ENCODE measurements at places on chromosomes 6 and 20.

DNA sequence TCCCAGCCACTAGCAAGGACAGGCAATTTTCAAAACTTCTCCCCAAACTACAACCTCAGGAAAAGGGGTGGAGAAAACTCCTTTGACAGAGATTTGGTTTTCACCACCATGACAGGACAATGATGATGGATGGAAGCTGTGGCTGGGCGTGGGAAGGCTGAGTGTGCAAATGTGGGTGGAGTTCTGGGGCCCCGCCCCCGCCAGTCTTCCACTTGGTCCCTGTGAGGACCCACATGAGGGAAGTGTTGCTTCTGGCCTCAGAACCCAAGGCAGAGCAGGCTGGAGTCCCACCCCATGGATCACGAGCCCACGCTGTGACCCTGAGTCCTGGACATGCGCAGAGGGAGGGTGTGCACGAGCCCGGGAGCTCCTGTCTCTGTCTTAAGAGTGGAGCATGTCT is 21.5 kb upstream of the MRGBP start:
- no peak for DNase-seq

DNA sequence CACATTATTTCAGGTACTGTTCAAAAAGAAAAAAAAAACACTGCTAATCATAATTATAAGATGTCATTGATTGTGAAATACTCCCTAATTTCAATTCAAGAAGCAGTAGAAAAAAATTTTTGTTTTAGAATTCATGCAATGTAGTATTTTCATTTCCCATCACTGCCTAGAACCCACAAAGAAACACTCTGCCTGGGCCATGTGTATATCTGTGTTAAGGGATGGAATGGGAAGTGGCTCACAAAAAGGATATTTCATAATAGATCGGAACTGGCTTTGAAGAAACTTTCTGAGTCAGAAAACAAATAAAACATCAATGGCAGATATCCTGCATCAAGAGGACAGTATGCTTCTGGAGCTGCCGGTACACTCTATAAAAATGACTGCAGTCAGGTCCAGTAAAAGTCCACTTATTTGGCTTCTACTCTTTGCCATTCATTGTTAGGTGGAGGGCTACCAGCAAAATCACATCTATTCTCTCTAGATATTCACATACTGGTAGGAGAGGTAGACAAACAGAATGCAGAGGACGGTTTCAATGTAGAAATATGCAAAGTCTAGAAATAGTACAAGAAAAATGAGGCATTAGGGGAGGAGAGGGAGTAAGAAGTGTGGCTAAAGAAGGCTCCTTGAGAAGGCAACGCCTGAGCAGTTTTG is 135.0 kb upstream of the TNFAIP3 start:
- no peak for DNase-seq

- no peak for DNase-seq
Measured at GRCh38 chr20:23079016-23079351, 7.1 kb downstream of the CD93 start.

GRCh38 chr6:37624606-37625574 is 72.8 kb downstream of the MDGA1 start:
- DNase-seq, result no peak

GRCh38 chr6:128029826-128030225 is 129.0 kb upstream of the THEMIS start:
- no peak for DNase-seq

- DNase-seq, result no peak
Measured at GRCh38 chr6:102197211-102197610, 803.7 kb downstream of the GRIK2 start.

GRCh38 chr6:81138236-81138635 is 614.2 kb downstream of the TENT5A start:
- DNase-seq, result no peak

GRCh38 chr6:130518588-130518987 is 152.8 kb downstream of the TMEM200A start:
- no peak for DNase-seq

DNA sequence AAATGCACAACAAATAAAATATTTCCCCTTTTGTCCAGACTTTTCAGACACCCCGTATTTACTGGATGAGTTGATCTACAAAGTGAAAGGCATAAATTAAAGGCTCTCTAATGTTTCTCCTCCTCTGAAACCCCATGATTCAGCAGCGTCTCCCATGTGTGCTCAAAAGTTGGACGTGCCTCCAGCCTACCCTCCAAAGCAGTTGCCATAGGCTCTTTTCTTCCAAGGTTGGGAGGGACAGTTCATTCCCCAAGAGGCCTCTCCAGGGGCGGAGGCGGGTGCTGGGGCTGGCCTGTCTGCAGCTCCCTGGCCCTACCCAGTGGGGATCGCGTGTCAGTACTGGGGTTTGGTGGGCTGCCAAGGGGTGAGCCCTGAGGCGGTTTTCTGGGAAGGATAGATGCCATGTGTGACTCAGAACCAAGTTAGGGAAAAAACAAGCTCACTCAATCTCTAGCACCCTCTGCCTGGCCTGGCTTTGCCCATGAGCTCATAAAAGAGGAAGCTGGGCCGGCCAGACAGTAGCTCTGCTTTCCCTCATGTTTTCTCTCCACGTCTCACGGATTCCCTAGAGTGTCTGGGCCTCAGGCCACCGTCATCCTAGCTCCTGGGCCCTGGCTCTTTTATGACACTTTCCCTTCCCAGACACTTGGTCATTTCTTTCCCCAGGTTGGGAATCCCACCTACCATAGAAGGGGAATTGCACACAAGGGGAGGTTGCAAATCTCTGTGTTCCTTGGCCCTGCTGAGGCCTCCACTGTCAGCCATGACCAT is 8.0 kb upstream of the IER3 start:
- no peak for DNase-seq

- no peak for DNase-seq
Measured at GRCh38 chr6:8578006-8578405, 142.7 kb upstream of the SLC35B3 start.

DNA sequence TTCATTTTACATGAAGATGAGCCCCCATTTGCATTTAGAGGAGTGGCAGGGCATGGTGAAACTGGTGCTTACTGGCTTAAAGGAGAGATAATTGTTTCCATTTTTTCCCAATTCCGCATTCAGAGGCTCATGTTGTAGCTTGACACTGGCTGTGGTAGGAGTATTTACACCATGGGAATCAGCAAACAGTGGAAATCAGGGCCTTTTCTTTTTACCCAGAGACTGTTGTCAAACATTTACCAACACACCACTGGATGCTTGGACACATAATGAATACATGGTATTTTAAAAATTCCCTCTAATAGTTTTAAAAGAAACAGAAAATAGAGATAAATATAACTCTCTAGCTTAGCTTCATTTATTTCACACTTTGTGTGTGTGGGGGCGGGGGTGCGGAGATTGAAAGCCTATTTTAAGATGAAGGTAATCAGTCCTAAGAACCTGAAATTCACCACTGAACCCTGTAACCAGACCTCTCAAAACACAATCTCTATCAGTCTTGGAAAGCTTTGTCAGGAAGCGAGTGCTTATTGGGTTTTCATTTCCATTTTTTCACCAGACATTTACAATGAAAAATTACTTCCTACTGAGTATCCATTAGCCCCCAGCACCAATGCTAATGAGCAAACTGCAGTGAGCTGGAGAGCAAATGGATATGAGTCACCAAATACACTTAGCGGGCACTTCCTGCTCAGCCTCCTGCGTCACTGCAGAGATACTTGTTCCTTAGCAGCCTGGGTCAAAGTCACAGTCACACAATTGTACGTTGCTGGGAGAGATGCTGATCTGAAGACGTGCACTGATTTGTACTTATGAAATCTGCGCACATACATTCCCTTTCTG is 532.0 kb downstream of the BCKDHB start:
- no peak for DNase-seq

DNA sequence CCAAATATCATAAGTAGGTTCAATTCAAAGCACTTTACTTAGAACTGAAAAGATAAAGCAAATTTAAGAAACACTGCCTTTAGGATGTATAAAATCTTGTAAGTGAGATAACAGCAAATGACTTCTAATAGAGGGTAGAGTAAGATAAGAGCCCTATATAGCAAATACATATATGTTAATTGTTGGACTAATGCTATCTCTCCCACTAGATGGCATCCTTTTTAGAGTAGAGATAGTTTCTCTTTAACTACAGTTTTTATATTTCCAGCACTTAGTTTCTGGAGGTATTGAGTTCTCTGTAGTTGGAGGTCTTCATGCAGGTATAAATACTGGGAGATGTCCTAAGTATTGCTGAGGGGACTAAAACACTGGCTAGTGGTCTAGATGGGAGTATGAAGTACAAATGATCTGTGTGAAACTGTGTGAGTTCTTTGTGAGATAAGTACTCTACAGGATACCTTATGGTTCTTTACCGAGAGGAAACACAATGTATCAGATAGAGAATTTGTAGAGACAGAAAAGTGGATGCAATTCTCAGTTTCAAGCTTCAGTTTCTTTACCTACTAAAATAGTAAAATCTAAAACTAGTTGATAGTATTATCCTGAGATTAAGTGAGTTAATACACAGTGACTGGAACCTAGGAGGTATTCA is 399.3 kb downstream of the KHDRBS2 start:
- DNase-seq, result no peak

DNA sequence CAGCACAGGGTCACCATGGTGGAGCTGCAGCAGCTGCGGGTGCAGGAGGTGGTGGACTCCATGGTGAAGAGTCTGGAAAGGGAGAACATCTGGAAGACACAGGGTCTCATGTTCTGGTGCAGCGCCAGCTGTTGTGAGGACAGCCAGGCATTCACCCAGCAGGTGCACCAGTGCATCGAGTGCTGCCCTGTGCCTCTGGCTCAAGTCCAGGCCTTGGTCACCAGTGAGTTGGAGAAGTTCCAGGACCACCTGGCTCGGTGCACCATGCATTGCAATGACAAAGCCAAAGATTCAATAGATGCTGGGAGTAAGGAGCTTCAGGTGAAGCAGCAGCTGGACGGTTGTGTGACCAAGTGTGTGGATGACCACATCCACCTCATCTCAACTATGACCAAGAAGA is 22.9 kb upstream of the RIPK1 start:
- DNase-seq, result no peak

DNA sequence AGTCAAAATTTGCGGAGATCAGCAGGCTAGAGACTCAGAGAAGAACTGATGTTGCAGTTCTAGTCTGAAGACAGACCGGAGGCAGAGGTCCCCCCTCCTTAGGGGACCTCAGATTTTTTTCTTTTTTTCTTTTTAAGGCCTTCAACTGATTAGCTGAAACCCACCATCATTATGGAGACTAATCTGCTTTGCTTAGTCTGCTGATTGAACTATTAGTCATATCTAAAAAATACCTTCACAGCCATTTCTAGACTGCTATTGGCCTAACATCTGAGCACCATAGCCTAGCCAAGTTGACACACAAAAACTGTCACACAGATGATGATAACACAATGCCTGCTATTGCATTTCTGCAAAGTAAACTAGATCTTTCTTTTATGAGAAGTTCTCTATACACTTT is 141.1 kb upstream of the TNFAIP3 start:
- no peak for DNase-seq

- no peak for DNase-seq
Measured at GRCh38 chr6:110795271-110795670, 20.0 kb downstream of the CDK19 start.

DNA sequence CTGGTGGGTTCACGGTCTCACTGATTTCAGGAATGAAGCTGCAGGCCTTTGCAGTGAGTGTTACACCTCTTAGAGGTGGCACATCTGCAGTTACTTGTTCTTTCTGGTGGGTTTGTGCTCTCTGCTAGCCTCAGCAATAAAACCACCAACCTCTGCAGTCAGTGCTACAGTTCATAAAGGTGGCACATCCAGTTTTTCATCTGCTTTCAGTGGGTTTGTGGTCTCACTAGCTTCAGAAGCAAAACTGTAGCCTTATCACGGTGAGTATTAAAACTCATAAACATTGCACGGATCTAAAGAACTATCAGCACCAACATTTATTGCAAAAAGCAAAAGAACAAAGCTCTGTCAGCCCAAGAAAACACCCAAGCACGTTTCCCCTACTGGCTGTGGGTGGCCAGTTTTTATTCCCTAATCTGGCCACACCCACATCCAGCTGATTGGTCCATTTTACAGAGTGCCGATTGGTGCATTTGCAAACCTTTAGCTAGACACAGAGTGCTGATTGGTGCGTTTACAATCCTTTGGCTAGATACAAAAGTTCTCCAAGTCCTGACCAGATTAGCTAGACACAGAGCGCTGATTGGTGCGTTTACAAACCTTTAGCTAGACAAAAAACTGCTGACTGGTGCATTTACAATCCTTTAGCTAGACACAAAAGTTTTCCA is 3.4 kb upstream of the TMEM14C start:
- DNase-seq, result peak; percentile 3

- no peak for DNase-seq
Measured at GRCh38 chr20:1838556-1839279, 56.5 kb upstream of the SIRPA start.

- no peak for DNase-seq
Measured at GRCh38 chr20:50172347-50173013, 18.1 kb upstream of the CEBPB start.

Data from KG1 (cell line).